Right renal cortex interstitium (tissue), 3 donors: ENCODE measurements at places on chromosomes 5 and 9.
A peak's percentile ranks its signal among the peaks of the same experiment; 100 is the strongest.

DNA sequence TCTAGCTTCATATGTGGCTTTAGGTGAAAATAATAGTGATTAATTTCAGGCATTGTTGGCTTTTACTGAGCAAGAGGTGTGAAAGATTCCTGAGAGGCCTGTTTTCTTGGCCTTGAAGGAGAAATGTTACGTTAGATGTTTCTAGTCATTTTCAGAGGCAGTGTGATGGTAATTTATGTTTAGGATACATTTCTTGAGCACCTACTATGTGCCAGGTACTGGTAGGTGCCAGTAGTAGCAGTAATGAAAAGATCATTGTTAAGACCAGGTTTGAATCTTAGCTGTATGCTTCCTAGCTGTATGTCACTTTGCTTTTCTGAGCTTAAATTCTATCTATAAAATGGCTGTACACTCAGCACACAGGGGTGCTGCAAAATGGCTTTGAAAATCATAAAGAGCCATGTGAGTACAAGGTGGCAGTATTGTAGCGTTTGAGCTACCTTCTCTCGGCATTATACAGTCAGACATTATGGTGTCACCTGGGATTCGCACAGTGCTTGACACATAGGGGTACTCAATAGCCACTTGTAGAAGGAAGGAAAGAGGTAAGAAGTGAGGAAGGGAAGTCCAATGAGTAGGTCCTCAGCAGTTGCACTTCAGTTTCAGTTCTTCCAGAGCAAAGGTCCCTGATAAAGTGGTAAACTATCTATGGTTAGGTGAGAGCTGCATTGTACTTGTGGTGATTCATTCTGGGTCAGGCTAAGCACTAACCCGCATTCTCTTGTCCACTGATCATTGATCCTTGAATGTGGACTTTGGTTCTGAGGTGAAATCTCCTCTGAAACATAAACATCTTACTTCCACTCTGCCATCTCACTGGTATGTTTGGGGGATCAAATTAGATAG lies 166.5 kb upstream of the NR3C1 start:
- no peak for DNase-seq

DNA sequence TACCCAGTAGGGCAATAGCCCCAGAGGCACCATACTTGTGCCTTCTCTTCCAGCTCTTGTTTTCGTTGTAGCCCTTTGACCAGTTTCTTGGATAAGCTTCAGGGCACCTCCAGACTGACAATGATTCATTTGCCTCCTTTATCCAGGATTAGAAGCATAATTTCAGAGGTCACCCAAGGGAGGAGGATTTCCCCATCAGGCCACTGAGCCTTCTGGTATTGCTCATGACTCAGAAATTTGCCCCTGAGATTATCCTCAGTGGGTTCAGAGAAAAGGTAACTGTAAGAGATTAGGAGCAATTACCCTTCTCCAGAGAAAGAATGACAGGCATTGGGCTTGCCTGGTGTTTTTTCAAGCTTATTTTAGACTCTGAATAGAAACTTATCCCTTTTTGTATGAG lies 147.9 kb downstream of the MSX2 start:
- DNase-seq = no peak

DNA sequence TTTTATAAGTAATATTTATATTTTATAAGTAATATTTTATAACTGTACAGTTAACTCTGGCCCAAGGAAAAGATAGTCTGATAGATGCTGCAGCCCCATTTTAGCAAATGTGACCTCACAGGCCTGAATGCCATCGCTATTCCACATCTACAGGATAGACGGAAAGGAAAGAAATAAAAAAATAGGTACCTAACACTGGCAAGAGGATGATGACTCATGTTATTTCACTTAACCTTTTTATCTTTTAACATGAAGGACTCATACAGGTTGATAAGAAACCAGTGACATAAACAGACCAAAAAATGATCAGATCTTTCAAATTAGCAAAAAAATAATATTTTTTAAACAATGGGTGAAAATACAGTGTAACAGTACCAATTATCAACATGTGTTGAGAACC lies 2.7 kb downstream of the CD274 start:
- no peak for DNase-seq

- no peak for DNase-seq
Measured at GRCh38 chr5:164373876-164374275, 868.5 kb downstream of the MAT2B start.

GRCh38 chr9:107918749-107919148 lies 429.2 kb upstream of the KLF4 start:
- no peak for DNase-seq

DNA sequence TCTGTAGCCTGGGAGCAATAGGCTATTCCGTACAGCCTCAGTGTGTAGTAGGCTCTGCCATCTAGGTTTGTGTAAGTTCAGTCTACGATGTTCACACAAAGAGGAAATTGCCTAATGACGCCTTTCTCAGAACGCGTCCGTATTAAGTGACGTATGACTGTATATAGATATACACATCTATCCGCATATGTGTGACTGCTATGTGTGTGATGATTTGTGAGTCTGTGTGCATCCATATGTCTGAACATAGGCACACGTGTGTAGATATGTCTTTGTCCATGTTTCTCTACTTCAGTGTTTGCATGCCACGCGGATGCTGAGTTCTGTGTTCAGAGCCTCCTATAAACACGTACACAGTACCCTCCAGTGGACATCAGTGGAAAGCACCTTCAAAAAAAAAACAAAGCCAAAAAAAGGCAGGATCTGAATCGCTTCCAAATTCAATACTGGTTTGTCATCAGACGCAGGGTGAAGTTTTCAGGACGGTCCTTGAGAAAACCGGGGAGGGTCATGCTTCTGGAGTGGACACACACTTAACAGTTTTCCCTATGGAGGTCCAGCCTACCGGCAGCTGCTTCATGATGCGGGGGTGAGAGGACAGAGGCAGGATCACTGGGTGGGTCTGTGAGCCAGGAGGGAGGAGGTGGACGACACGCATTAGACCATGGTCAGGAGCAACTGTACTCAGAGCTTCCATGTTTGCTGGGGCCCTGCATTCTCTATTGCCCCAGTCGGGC lies 29.5 kb upstream of the ALDH1B1 start:
- DNase-seq = peak; percentile 64
